ENCODE measurements at places on chromosomes 3 and 15.

DNA sequence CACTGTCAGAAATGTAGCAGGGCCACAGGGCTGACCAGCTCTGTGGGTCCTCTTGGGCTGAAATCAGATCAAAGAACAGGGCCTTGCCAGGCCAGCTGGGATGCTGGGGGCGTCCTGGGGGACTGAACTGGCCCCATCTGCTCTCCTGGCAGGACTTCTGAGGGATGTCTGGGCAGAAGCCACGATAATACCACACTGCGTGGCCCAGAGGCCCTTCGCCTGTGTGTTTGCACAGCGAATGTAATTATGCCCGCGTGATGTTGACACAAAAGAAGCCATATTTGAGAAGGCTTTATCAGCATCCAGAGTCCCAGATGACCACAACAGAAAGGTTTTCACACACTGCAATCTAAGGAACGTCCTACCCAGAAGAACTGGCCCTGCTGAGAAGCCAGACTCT, 174.0 kb downstream of the RAB11A start:
- DNase-seq = no peak

DNA sequence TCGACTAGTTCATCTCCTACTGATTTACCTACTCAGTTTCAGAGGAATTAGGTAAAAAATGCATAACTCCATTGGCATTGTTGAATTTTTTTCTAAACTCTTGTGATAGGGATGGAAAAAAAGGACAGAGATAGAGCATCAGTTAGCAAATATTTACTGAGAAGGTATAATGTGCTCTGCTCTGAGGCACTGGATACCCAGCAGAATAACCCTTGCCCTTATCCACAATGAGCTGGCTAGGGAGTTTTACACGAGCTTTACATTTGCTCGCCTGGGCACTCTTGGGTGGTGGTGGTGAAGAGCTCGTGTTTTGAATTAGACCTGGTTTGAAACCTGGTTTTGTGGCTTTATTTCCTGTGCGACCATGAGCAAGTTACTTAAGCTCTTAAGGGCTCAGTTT, 149.6 kb downstream of the RORA start:
- no peak for DNase-seq

DNA sequence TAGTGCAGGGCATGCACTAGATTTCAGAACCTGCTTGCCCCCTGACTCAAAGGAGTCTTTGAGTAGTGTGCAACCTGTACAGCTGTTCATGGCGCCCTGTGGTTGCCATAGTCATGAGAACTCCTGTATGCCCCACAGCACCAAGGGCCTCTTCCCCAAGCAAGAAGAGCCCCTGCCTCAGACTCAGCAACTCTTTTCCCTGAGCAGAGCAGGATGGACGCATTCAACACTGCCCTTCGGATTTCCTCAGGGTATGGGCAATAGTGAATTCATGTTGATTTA, 89.7 kb upstream of the KLF13 start:
- DNase-seq = no peak

DNA sequence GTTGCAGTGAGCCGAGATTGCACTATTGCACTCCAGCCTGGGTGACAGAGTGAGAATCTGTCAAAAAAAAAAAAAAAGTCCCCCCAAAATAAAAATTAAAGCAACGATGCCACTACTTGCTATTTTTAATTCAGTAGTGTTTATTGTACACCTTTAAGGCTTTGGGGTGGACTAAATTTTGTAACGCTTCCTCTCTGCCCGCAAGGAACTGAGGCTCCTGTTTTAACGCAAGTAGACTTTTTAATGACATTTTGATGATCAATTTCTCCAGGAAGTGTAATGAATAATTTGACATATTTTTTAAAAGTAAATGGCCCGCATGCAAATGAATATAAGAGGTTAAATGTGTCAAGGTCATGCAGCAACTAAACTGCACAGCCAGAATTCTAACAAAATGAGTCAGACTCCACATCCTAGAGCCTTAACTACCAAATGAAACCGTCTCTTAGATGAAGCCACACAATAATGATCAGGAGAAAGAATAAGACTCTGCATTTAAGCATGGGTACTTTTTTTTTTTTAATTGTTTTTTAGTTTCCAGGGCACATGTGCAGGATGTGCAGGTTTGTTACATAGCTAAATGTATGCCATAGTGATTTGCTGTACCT, 96.8 kb upstream of the LMOD3 start:
- DNase-seq = no peak

DNA sequence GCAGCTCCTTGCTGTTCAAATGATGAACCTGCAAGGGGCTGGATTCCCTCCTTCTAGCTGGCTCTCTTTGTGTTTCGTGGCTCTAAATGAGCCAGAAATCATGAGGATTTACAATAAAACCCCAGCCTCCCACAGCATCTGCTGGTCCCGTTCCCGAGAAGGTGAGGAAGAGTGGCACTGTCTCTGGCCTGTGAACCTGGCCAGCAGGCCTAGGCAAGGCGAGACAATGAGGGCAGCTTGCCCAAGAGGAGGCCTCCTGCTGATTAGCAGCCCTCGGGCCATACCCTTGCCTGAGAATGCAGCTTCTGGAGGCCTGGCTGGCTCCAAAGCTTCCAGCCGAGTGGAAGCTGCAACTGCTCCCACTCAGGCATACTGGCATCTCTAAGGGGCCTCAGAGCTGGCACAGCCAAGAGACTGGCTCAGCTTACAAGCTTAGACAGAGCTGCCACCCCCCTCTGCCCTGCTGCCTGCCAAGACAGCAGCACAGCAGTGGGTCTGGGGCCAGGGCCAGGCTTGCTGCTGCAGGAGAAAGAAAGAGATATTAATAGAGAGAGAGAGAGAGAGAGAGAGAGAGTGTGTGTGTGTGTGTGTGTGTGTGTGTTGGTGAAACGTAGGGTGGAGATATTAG, 76.5 kb downstream of the HMG20A start:
- no peak for DNase-seq

GRCh38 chr3:132236701-132237651, 80.2 kb upstream of the ACP3 start:
- DNase-seq = no peak

DNA sequence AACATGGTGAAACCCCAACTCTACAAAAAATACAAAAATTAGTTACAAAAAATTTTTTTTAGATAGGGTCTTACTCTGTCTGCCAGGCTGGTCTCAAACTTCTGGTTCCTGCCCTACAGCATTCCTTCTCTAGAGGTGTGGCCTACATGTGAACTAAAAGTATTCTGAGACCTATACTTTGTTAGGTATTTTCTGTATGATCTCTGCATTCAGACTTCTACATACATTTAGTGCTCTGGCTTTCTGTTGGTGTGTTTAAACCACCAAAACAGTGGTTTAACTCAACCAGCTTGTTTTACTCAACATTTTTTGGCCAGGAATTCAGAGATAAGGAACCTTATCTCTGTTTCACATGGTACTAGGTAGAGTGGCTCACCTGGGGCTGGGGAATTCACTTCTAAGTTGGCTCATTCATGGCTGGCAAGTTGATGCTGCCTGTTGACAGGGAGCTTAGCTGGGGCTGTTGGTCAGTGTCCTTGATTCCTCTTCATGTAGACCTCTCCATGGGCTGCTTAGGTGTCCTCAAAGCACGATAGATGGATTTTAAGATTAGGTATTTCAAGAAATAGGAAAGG, 41.4 kb upstream of the BSN start:
- DNase-seq = no peak

GRCh38 chr15:52100807-52101442, 11.7 kb downstream of the BCL2L10 start:
- DNase-seq = no peak

DNA sequence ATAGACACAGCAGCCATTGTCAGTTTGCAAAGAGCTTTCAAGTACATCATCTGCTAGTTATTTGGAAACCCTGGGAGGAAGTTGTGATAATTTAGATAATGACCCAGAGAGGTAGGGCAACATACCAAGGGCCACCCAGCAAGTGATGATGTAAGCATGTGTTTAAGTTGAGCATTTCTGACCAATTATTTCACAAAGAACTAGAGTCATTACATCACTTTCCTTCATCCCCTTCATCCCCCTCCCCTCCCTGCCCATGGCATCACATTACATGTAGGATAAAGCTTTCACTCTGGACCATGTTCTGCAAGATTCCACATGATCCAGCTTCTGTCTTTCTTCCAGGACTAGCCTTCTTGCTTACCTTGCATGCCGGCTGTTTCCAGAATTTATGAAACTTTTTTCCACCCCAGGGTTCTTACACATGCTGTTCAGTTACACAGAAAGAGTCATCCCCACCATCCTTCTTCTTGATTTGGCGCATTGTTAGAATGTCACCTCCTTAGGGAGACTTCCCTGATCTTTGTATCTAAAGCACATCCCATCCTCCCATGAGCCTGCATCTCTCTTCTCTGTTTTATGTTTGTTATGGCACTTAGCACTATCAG, 71.3 kb downstream of the PTPRG start:
- DNase-seq = no peak

DNA sequence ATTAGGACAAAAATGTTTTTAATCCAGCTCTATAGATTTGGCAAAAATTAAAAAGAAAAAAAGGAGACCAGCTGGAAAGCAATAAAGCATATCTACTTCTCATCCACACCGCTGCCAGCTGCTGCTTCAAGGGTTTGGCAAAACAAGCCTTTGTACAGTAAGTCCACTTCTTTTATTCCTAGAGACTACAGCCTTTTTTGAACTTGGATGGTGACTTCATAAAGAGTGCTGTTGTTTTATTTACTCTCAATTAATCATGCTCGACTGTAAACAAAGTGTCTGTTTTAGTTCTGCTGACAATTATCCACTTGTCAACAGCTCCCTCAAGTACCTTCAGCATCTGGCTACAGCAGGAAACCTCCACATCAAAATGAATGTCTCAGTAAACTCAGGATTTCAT, 12.3 kb upstream of the FOXB1 start:
- no peak for DNase-seq

GRCh38 chr15:68211656-68212320, 6.7 kb upstream of the CALML4 start:
- no peak for DNase-seq

DNA sequence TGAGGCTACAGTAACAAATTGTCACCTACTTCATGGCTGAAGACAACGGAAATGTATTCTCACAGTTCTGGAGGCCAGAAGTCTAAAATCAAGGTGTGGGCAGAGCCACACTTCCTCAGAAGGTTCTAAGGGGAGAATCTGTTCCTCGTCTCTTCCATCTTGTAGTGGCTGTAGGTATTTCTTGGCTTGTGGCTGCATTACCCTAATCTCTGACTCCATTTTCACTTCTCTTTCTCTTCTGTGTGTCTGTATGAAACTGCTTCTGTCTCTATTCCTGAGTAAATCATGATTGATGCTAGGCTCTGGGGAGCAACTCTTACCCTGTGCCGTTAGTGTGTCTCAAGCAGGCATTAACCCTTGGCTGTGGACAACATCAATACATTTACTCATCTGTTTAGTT, 164.7 kb downstream of the SQOR start:
- no peak for DNase-seq

GRCh38 chr15:81869161-81869954, 176.5 kb downstream of the MEX3B start:
- no peak for DNase-seq

- DNase-seq = no peak
These were observed 4.8 kb downstream of the ARHGEF3 start for GRCh38 chr3:56796996-56797395.

- DNase-seq = no peak
These were observed 17.4 kb upstream of the CACNA2D2 start for GRCh38 chr3:50520849-50521248.

- DNase-seq = no peak
These were observed 156.3 kb downstream of the MTHFS start for GRCh38 chr15:79740561-79740960.

- DNase-seq = no peak
These were observed 293.9 kb upstream of the PROK2 start for GRCh38 chr3:72078676-72079368.

- no peak for DNase-seq
These were observed 495.9 kb upstream of the NECTIN3 start for GRCh38 chr3:110575702-110576101.

GRCh38 chr3:114892880-114893279, 254.2 kb downstream of the ZBTB20 start:
- no peak for DNase-seq

- DNase-seq = no peak
These were observed 943.6 kb downstream of the DIPK2A start for GRCh38 chr3:144915202-144915601.

DNA sequence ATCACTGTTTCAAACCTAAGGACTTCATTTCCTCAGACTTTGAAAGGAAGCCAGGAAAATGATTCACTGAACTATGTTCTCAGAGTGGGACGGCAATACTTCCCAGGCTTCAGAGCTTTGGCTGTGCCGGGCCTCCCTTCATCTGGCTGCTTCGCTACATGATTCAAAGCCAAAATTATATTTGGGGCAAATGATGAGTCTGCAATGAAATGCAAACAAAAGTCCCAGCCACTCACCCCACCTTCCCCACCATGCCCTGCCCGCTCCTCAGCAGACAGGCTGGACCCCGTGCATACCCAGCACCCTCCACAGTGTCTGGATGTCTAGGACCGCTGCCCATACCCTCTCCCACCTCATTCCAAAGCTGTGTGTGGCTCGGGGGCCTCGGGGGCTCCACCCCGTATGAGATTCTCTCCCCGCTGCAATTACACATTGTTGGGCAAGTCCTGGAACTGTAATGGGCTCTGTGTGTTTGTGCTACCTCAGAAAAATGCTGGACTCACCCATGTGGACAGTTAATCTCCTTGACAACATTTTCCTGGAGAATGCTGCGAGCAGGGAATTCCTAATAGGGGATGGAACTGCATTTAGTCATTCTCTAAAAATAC, 32.2 kb downstream of the ATP10A start:
- no peak for DNase-seq

- DNase-seq = no peak
These were observed 6.6 kb upstream of the MRPS25 start for GRCh38 chr3:15071699-15072098.

DNA sequence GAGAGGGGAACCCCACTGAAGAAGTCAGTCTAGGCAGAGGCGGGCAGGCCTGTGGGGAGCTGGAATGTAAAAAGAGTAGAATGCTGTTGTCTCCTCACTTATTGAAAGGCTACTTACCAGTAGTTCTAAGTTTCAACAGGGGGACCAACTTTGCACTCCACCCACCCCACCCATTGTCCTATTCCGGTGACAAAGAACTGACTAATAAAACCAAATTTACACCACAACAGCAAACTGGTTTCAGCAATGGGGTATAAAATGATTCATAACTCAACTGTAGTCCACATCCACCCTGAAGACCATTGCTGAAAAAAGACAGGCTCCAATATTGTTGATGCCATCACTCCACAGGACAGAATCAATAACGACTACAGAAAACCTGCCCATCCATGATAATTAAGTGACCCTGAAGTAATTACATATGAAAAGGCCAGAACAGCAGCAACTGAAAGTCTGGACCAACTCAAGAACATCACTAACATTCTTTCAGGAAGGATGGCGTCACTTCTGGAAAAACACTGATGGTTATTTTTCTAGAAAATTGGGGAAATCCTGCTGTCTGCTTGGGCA, 80.2 kb downstream of the ABI3BP start:
- no peak for DNase-seq

GRCh38 chr3:56976651-56977560, 83.6 kb upstream of the SPATA12 start:
- DNase-seq = no peak

- no peak for DNase-seq
These were observed 235.2 kb downstream of the TLE3 start for GRCh38 chr15:69862540-69862939.

GRCh38 chr3:9316881-9317361, 45.9 kb upstream of the THUMPD3 start:
- no peak for DNase-seq

All from stimulated activated CD8-positive, alpha-beta memory T cell treated with anti-CD3 and anti-CD28 coated beads, Interleukin-2, amount 100 ng/mL, for 1 hour (primary cell).